ENCODE measurements at places on chromosomes 5 and 9.

DNA sequence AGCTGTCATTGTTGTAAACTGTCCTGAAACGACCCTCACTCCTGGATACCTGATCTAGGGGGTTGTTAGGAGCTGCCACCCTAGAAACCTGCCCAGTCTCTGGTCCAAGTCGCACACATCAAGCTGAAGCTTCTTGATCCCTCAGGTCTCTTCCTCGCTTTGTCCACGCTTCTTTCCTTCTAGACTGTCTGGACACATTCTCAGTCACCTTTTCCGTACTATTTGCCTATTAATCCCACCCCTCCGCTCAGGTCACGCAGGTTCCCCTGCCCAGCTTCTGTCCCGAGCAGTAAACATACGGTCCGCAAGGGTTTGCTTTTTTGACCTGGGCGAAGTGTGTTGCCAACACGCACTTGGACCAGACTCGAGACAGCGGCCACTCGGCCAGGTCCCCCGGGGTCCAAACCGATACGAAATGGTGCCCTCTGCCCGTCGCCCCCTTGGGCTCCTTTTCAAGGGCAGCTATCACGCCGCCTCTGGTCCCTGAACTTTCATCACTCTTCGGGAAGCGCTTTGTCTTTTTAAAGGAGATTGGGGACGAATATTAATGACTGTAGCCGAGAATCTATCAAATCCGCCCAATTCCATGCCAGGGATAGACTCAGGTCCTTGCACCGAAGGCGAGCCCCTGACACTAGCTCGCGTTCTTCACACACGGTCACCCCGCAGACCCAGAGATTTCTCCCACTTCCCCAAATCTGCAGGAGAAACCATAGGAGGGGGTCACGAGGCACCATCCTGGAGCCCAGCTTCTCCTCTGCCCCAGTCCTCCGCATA is 814 bp downstream of the PLCXD3 start:
- DNase-seq = no peak

- DNase-seq = no peak
Observed at GRCh38 chr5:179866241-179867078, 7.8 kb upstream of the MRNIP start.

GRCh38 chr5:79229357-79230174 is 6.4 kb upstream of the JMY start:
- DNase-seq = peak; percentile 44

- DNase-seq = peak; percentile 27
Observed at GRCh38 chr9:132409828-132410528, at the start of gene CFAP77. CFAP77 (plus strand) TSS chr9:132410211; CDS start chr9:132410272, 61 bp downstream.

- DNase-seq = no peak
Observed at GRCh38 chr5:127935398-127935797, 148.2 kb upstream of the SLC12A2 start.

DNA sequence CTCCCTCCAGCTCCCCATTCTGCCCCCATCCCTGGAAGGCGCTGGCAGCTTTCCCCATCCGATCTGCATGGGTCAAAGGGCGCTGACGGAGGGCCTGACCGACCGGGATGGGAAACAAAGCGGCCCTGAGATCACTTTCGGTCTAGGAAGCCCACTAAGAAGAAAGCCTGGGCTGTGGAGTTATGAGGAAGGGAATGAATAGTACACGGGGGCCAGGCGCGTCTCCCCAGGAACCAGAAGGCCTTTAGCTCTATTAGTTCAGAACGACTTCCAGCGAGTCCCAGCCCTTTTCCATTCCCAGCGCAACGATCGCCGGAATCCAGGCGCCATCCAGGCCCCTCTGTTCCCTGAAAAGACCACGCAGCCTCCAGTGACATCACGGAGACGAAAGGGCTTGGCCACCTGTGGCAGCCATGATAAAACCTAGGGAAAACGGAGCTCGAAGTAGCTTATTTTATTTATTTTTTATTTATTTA is 70.1 kb upstream of the CCDC180 start:
- DNase-seq = no peak

- DNase-seq = no peak
Observed at GRCh38 chr5:148791334-148791667, 35.1 kb upstream of the ADRB2 start.

DNA sequence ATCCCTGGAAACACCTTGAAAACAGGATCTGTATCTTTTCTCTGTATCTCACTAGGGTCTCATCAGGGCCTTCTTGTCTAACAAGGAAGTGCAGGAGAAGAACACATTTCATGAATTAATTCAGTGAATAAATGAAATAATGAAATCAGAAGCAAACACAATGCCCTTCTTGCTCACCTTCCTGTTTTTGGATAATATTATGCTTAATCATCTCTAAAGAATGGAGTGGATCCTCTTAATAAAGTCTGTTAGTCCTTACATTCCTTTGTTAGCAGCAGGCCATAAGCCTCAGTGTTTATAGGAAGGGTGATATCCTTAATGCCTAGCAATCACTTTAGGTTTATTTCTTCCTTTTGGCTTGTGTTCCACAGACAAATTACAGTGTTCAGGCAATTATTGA is 837.1 kb upstream of the SEMA6A start:
- no peak for DNase-seq

DNA sequence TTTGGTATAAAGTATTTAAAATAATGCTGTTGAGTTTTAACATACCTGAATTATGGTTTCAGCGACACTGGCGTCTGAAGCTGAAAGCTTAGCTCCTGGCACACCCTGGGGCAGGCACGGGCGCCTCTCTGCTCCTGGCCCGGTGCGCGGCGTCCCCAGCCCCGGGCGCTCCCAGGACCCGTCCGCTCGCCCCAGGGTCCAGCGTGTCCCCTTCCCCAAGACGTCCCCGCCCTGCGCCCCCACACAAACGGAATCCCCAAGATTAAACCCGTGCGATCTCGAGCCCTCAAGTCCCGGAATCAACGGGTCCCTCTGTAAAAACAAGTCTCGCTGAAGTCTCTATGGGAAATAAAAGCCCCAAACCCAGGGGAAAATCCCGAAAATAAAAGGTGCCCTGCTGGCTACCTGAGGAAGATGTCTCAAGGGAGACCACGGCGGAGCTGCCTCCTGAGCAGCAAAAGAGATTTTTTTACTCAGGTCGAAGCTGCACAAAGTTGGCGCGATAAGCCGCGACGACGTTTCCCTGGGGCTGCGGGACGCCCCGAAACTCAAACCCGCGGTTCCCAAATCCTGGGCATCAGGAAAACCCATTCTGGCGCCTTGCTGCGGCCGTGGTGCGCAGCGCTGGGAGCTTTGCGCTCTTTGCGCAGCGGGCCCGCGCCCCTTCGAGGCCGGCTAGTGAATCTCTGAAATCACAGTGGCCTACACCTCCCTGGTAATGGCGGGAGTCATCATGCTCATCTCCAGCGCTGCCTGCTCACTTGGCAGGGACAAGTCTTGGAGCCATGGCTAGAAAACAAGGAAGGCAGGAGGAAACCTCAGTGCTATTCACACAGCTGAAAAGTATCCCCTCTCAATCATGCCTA is 6.3 kb upstream of the IFNA8 start:
- DNase-seq = no peak

DNA sequence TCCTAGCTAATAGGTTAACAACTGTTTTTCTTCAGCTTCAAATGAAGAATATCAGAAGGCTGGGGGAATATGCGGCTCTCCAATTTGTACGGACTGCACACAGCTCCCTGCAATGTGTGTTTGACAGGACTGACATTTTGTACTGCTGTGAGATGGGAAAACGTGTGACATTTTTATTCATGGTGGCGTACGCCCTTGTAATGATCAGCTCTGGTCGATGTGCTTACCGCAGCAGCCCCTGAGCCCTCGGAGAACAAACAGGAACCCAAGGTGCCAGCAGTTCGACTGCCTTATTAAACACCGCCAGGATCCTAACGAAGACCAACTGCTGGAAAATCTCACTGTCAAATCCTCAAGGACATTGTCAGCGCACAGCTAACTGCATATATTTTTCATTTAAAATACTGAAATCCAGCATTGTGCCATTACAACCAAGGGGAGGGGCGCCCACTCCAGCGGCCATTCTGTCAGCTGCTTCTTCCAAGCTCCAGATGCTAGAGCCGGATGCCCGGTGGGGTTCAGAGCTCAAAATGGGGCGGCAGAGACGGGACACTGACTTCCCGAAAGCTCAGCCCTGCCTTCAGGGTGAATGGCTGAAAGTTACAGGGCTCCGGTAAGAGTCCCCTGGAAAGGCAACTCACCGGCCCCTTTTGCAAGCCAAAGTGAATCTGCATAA is 66.8 kb downstream of the CRB2 start:
- DNase-seq = no peak

- DNase-seq = no peak
Observed at GRCh38 chr9:38737246-38737645, 17.3 kb upstream of the FAM240B start.

DNA sequence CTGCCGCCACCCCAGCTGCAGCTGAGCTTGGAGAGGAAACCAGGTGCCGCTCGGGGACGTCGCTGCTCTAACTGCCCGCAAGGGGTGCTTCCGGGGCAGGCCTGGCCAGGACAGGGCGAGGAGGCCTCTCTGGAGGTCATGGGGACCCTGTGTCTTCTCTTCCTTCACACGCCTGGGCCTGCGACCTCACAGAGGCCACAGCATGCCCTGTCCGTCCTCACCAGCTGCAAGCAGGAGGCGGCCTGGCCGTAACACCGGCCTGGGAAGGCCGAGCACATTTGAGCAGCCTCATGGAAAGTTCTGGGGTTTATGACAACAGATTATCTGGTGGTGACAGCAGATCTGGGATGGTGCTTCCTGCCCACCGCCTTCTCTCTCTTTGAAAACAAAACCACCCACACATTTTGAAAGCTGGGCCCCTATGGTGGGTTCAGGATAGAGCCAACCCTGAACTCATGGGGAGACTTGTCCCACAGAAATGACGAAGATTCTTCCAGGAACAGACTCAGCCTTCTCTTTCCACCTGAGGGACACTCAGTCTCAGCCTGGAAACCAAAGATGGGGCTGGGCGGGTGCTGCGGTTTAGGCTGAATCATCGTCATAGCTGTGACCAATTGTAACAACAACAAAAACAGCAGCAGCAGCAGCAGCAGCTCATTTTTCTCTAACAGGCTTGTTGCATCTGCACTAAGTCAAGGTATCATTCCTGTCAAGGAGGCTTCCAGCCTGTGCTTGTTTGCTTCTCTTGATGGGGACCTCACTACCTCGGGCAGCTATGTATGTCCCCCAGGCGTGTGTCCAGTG is 99.6 kb upstream of the RAPGEF1 start:
- DNase-seq = no peak

GRCh38 chr9:133979921-133980863 is 11.9 kb downstream of the VAV2 start:
- DNase-seq = no peak

DNA sequence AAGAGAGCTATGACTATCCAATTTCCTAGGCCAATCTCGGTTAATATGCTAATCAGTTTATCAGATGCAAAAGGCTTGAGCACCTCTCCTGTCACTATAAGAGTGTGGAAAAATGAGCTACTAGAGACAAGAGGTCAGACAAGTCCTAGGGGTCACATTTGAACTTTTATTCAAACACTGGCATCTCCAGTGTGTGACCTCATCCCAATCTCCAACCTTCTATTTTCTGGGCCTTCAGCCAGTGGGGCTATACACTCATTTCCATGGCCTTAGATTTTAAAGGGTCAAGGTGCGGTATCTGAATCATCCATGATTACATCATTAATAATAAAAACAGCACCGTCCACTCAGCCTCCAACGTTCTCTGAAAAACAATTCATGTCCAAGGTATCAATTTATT is 139.6 kb upstream of the LRRTM2 start:
- DNase-seq = no peak

GRCh38 chr5:107565791-107566767 is 104.7 kb downstream of the EFNA5 start:
- DNase-seq = no peak

DNA sequence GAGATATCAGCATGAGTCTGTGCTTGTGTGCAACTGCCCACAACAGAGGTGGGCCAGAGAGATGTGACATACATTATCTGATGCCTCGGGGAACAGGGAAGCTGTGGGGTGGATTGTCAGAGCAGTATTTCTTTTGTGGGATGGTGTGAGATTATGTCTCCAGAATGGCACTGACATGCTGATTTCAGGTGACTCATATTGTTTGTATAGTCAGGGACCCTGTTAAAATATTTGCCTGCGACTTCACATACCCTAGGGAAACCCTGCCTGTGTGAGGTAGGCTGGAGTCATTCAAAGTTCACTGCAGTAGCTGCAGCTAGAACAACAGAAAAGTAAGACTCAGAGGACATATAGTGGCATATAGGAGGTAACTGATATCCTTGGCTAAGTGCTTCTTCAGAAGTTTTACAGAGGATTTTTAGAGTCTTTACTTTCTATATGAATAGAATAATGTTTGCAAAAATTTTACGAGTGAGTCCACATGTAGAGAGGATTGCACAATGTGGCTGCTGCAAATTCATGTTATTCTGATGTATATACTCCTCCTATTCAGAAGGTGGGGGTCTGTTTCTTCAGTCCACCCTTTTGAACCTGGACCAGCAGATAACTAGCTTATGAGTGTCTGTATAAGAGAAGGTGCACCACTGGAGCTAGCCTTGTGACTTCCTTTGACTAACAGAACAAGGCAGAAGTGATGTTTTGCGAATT is 89.3 kb downstream of the MACIR start:
- DNase-seq = no peak

DNA sequence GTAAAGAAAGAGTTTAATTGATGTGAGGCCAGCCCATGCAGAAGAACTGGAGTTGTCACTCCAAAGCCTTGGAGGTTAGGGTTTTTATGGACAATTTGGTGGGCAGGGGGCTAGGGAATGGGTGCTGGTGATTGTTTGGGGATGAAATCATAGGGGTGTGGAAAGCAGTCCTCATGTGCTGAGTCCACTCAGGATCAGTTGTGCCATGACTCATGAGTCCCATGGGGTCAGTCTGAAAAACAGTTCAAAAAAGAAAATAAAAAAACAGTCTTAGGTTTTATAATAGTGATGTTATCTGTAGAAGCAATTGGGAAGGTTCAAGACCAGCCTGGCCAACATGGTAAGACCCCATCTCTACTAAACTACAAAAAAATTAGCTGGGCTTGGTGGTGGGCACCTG is 162.3 kb downstream of the KDM4C start:
- no peak for DNase-seq

DNA sequence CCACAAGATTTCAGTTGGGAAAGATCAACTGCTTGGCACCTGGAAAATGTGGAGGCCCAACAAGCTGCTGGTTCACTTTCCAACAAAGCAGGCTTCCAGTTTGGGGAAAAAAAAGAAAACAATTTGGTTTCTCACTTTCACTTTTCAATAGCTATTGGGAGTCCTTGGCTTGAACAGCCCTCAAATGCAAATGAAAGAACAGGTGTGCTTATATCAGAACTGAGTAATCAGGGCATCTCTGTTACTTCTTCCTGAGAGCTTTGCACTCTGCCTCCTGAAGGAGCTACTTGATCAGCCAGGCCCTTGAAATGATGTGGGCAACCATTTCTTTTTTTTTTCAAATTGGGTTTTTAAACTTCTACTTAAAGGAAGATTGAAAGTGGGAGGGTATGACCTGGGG is 73.5 kb downstream of the MFAP3 start:
- no peak for DNase-seq

GRCh38 chr9:113998525-113999255 is 79.4 kb downstream of the AMBP start:
- DNase-seq = no peak
